ENCODE measurements at places on chromosomes 1 and 21. TPM values are rescaled to one million over a fixed set of nuclear protein-coding genes. Genes with fewer than 3 reads are reported as not detected.
A peak's percentile ranks its signal among the peaks of the same experiment; 100 is the strongest.

DNA sequence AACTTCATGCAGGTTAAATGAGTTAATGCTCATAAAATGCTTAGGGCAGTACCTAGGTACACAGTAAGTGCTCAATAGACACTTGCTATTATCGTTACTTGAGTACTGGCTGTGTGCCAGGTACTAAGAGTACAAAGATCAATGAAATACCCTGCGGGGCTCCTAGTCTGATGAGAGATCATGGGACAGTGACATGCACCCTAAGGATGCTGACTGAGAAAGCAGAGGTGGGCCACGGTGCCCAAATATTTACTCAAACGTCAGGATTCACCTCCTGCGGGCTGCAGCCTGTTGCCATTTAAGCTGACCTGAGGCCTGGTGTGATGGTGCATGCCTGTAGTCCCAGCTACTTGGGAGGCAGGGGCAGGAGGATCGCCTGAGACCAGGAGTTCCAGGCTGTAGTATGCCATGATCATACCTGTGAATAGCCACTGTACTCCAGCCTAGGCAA is 19.8 kb upstream of the LUZP1 start:
- DNase-seq, result no peak

GRCh38 chr1:196181594-196181878 is 426.7 kb downstream of the KCNT2 start:
- DNase-seq, result no peak

- peak; percentile 56 for DNase-seq
Measured at GRCh38 chr1:244046907-244047611, 4.0 kb upstream of the ZBTB18 start.

- no peak for DNase-seq
Measured at GRCh38 chr21:42302794-42303193, 12.4 kb downstream of the TFF3 start.

- DNase-seq, result peak; percentile 67
Measured at GRCh38 chr21:18350216-18350615, 53.4 kb downstream of the TMPRSS15 start.

DNA sequence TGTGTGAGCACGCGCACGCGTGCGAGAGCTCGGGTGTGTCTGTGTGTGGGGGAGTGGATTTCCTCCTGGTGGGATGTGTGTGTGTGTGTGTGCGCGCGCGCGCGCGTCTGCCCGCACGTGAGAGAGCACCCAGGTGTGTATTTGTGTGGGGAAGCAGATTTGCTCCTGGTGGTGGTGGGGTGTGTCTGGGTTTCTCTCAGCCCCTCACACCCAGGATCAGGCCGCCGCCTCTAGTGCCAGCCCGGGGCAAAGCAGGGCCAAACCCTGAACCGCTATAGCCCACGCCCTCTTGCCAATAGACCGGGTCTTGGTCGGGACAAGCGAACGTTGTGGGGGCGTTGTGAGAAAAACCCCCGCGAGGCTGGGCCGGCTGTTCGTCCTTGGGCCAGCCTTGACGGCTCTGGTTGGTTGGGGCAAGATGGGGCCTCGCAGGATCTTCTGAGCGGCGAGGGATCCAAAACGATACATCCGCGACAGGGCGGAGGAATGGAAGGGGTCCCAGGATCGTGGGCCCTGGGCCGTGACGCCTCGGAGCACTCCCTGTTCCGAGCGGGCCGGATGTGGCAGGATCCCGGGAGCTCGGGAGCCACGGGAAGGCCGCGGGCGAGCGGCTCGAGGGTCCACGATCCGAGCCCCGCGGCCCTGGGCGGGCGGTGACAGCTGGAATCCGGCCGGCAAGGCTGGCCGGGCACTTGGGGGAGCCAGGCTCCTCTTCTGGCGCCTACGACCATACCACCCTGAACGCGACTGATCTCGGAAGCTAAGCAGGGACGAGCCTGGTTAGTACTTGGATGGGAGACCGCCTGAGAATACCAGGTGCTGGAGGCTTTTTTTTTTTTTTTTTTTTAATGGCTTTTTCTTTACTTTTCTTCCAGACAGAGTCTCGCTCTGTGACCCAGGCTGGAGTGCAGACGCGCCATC is 68.2 kb downstream of the RNF187 start:
- DNase-seq, result peak; percentile 7

MORN1 gene
- total RNA-seq, result 9.4 TPM

DNA sequence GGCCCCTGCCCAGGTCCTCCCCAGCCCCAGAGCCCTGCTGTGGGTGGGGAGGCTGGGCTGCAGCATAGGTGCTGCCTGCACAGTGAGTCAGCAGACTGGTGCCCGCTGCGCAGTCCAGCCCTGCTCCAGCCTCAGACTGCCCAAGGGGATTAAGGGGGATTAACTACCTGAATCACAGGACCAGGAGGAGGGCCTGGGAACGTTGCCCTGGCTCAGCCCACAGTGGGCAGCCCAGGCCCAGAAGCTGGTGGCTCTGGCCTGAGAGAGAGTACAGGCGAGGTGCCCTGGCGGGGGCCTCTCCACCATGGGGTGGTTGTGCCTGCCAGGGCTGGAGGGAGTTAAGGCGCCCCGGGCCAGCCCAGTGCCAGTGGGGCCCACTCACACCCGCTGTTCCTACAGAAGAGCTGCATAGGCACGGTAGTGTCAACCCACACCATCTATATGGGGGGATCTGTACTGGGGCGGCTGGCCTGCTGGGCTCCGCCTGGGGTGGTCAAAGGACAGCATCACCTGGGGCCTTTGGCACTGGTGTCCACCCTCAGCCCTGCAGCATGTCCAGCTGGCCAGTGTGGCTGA is 2.3 kb downstream of the OBSCN start:
- DNase-seq, result peak; percentile 69

GRCh38 chr1:25486602-25487001 is 55.9 kb downstream of the MACO1 start:
- DNase-seq, result no peak

FLG2 gene
- not detected for total RNA-seq

Data from HT1080 (cell line).